GOT3 (cell line): ENCODE measurements at places on chromosomes 11 and 22.

- DNase-seq, result no peak
Observed at GRCh38 chr22:32416556-32417085, 4.6 kb upstream of the RTCB start.

DNA sequence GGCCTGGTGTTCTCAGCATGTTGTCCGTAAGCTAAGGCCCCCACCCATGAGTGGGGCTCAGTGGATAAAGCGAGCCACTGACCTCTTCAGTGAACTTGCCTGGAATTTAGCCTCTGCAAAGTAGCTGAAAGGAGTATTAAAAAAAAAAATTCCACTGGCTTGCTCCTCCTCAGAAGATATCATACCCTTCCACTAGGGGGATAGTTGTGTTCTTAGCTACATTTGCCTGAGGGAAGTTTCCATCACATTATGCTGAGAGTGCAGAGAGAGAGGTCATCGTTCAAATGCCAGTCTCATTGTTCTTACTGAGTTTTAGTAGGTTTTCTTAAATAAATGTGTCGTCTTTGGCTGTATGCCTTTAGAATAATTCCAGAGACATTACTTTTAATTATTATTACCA is 879.7 kb downstream of the JRKL start:
- DNase-seq, result no peak

DNA sequence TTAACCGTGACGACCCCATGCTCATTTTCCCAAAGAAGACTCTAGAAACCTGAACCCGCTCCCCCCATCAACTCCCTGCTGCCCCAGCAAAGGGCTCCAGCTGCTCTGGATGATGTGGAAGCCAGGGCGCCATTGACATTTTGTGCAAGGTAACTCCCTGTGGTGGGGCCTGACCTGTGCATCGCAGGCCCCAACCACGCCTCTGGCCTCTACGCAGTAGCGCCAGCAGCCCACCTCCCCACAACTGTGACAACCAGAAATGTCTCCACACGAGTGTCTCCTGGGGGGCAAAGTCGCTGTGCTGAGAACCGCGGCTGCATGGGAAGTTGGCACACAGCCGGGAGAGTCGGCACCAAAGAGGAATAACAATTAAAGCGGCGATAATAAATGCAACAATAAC is 86.9 kb upstream of the PRR5 start:
- no peak for DNase-seq

- no peak for DNase-seq
Observed at GRCh38 chr11:46393759-46394158, 2.2 kb upstream of the CHRM4 start.

DNA sequence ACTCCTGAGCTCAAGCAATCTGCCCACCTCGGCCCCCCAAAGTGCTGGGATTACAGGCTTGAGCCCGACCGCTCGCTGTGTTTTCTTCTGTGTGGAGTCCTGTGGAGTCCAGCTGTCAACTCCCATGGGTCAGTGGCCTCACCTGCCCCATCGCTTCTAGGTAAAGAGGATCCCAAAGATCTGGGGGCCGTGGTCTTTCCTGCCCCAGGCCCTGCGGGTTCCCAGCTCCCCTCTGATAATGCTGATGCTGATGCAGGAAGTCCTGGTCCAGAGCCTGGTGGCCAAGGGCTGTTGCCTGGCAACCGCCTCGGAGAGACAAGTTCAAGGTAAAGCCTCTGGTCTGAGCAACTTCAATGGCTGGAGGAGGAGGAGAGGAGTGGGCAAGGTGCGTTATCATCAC is 9.6 kb downstream of the SSTR3 start:
- DNase-seq, result no peak

DNA sequence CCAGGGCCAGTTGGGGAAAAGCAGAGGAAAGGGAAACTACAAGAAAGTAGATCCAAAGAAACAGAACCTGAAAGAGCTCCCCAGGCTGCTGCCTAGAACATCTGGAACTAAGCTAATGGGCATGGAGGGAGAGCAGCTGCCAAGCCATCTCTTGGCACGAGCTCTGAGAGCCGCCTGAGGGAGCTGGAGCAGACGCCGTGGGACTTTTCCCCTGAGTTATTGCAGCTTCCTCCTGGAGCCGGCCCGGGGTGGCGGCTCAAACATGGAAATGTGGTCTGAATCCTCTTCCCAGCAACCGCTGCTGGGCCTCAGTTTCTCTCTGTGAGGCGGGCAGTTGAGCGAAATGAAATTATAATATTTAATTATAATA is 41.8 kb downstream of the LIF start:
- DNase-seq, result no peak

- DNase-seq, result no peak
Observed at GRCh38 chr11:9765320-9766101, 101.6 kb downstream of the SWAP70 start.

DNA sequence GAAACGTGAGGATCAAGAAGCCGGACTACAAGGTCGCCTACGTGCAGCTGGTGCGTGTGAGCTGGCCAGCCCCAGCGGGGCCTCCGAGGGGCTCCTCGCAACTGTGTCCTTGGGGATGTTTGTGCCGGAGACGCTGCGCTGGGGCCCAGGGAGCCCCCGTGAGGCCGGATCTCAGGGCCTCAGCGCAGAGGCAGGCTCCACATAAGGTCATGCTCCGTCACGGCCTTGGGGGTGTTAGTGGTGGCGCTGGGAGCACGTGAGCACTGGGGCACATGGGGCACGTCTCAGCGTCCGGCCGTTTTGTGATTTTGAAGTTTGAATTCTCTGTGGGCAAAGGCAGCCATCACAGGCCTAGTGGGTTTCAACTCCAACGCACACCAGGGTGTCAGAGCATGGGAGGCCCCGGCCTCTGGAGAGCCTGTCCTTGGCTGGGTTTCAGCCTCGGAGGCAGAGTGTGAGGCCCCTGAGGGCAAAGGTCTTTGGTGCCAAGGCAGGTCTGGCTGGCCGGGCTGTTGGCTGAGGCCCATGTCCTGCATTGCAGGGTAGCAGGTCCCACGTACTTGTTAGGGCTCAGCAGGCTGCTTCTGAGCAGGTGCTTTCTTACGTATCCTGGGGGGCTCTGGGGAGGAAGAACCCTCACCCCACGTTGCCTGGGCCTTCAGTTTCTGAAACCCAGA is 5.8 kb downstream of the MRPL23 start:
- DNase-seq, result no peak

DNA sequence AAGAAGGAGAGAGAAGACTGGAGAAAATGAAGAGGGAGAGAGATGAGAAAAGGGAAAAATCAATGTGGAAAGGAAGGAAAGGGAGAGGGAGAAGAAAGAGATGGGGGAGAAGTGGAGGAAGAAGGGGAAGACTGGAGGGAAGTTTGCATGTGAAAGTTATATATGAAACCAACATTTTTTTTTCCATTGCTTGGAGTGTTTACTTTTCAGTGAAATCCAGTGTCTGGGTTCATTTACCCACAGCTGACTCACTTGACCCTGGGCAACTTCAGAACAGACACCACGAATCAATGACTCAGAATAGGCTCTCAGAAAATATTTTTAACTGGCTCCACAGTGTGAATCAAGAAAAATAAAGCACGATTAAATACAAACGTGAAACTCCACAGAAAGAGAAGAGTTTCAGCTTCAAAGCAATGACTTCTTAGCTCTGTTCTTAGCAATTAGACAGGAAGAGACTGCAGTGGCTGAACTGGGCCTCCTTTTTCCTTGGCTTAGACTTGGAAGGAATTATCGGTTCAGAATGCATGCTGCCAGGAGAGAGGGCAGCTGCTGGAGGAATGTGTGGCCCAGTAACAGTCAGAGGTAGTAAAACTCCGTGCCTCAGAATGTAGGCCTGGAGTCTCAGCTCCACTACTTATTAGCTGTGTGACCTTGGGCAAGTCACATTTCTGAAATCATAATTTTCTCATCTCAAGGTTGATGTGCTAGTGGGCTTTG is 237.5 kb downstream of the MIAT start:
- DNase-seq, result no peak

- no peak for DNase-seq
Observed at GRCh38 chr11:12329797-12330196, 47.6 kb upstream of the PARVA start.

DNA sequence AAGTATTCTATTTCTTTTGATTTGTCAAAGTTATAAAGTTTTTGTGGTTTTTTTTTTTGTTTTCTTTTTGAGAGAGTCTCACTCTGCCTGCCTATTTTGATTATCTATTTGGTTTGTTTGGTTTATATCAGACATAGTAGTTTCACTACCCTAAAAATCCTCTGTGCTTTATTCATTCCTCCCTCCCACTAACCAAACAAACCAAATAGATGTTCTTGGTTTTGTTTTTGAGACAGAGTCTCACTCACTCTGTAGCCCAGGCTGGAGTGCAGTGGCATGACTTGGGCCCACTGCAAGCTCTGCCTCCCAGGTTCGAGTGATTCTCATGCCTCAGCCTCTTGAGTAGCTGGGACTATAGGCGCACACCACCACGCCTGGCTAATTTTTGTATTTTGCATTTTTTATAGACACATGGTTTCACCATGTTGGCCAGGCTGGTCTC is 67.9 kb downstream of the ENTHD1 start:
- DNase-seq, result no peak

DNA sequence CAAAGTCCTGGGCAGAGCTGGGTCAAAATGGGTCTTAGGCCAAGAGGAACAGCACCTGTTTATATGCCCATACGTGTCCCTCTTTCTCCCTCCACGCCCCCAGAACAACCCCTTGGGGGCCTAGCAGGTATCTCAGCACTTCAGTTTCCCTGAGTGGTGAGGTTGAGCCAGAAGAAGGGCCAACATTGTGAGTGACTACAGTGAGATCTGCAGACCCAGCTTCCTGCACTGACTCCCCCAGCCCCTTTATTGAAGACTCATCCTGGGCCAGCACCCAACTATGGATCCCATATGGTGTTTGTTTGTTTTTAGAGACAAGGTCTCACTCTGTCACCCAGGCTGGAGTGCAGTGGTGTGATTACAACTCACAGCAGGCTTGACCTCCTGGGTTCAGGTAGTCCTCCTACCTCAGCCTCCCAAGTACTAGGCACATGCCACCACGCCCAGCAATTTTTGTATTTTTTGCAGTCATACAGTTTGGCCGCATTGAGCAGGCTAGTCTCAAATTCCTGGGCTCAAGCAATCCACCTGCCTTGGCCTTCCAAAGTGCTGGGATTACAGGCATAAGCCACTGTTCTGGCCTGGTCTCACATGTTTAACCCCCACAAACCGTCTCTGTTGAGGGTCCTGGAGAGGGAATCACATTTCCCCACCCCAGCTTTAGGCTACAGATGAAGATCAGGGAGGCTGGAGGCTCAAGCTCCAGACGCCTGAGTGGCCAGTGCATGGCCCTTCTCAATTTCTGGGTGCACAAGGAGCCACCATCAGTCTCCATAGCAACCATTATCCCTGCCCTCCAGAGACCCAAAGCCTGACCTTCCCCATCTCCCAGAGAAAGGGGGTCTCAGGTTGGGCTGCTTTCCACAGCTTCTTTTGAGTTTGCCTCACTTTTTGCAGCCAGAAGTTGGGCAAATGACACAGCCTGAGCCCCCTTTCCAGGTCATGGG is 1.7 kb upstream of the LARGE2 start:
- no peak for DNase-seq

DNA sequence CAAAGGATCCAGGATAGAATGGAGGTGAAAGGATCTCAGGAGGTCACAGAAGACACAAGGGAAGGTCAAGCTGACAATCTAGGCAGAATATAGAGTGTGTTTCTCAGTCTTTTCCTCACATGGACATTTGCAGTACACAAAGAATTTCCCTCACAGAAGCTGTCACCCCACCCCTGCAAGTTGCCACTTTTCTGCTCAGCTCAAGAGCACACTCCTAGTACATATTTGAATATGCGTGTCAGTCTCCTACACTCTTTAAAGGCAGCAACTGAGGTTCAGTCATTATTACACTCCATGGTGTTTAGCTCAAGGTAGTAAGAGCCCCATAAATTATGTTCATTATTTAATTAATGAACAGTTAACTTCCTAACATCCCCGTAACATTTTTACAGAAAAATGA is 59.1 kb downstream of the ETS1 start:
- DNase-seq, result no peak

- no peak for DNase-seq
Observed at GRCh38 chr11:73306069-73306841, 1.8 kb upstream of the ARHGEF17 start.

GRCh38 chr11:47987310-47987709 is 7.0 kb downstream of the PTPRJ start:
- no peak for DNase-seq

GRCh38 chr11:114060392-114061047 is 1.0 kb downstream of the ZBTB16 start:
- no peak for DNase-seq

DNA sequence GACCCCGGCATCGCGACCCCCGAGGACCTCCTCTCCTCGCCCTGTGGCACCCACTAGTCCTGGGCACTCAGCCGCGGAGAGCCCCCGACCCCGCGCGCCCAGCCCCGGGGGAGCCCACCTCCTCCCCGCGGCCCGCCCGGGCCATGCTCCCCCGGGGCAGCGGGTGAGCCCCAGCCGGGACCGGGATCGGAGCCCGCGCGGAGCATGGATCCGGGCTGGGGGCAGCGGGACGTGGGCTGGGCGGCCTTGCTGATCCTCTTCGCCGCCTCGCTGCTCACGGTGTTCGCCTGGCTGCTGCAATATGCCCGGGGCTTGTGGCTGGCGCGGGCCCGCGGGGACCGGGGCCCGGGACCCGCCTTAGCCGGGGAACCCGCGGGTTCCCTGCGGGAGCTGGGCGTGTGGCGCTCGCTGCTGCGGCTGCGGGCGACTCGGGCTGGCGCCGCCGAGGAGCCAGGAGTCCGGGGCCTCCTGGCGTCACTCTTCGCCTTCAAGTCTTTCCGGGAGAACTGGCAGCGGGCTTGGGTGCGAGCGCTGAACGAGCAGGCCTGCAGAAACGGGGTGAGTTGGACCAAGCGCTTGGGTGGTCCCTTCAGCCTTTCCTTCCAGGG is 498 bp downstream of the C2CD2L start:
- DNase-seq, result no peak

DNA sequence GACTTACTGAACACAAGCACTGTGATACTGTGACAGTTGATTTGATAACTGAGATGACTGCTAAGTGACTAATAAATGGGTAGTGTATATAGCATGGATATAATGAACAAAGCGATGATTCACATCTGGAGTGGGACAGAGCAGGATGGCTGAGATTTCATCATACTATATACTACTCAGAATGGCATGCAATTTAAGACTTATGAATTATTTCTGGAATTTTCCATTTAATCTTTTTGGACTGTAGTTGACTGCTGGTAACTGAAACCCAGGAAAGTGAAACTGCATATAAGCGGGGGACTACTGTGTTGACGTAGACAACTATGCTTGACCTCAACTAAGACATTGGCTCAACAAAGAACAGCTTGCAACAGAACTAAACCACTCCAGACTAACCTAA is 20.0 kb upstream of the NUCB2 start:
- DNase-seq, result no peak

- no peak for DNase-seq
Observed at GRCh38 chr22:42910221-42910942, 53.3 kb upstream of the ARFGAP3 start.
